HL-60 (cell line): ENCODE measurements at places on chromosomes 7 and 10.
A peak's percentile ranks its signal among the peaks of the same experiment; 100 is the strongest.

DNA sequence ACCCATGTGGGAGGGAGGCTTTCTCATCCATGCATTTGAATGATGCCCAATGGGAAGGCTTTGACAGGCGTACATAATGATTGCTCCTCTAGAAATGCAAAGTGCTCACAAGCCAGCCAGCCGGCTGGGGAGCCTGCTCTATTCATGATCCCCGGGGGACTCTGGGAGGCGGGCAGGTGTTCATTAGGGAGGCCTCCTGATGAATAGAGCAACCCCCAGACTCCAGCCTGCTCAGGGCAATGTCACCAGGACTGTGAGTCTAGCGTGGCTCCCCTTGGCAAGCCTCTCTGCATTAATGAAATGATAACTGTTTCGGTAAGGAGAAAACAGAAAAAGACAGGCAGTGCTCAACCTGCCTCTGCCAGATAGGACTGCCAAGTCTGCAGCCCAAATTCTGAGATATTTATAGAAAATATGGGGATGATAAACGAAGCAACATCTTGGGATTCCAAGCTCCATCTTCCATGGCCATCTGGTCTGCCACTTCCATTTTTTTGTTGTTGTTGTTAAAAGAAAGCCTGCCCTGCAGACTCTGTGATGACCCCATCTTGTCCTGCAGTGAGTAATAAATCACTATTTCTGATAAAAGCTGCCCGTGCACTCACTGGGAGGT is 236.4 kb downstream of the PRPF18 start:
- no peak for DNase-seq

GRCh38 chr10:126090911-126091728 is 194.8 kb downstream of the FANK1 start:
- DNase-seq = peak; percentile 3

GRCh38 chr7:101557978-101558741 is 70.9 kb downstream of the MYL10 start:
- no peak for DNase-seq

GRCh38 chr10:48976196-48976595 is 36.6 kb upstream of the LRRC18 start:
- DNase-seq = peak; percentile 2

- no peak for DNase-seq
Measured at GRCh38 chr10:110860576-110861241, 11.0 kb upstream of the PDCD4 start.

DNA sequence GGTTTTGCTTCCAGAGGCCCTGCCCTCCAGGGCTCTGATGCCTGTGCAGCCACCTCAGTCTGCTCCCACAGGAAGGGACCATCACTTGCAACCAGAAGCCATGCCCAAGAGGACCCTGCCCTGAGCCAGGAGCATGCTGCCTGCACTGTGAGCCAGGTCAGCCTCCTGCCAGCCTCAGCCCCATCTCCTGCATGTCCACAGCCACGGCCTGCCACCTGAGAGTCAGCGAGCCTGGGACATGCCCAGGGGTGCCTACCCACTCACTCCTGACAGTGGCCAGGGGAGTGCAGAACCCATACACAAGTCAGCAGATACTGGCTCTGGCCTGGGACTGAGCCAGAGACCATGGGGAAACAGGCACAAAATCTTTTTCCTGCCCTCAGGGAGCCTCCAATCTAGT is 6.6 kb upstream of the KCP start:
- no peak for DNase-seq

DNA sequence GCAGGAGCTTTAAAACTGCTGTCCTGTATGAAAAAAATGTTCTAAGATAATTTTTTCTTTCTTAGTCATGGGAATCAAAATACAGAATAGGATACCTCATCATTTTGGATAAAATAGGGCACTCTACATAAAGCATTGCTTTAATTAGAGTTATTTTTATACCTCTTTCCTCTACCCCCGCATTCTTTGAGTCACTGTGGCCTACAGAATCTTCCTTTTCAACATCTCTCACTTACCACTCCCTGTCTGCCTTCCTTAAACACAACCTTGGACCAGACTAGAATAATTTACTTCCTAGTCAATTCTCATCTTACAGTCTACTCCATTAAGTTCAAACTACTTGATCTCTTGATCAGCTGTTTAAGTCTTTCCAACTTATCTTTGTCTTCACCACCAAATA is 462.3 kb downstream of the PHTF2 start:
- no peak for DNase-seq

GRCh38 chr7:108136191-108136688 is 6.1 kb upstream of the LAMB4 start:
- peak; percentile 49 for DNase-seq

- DNase-seq = no peak
Measured at GRCh38 chr7:20019757-20020432, 197.3 kb downstream of the MACC1 start.

DNA sequence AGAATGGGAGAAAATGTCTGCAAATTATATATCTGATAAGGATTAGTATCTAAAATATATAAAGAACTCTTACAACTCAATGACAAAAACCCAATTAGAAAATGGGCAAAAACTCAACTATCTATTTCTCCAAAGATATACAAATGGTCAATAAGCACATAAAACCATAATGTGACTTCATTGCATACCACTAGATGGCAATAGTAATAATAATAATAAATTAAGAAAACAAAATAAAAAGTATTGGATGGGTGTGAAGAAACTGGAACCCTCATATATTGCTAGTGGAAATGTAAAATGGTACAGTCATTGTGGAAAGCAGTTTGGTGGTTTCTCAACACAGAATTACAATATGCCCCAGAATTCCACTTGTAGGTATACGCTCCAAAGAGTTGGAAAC is 98.8 kb downstream of the VIPR2 start:
- DNase-seq = no peak

- DNase-seq = no peak
Measured at GRCh38 chr10:76285515-76285914, 854.1 kb downstream of the LRMDA start.

GRCh38 chr10:126397640-126398382 is 9.5 kb upstream of the ADAM12 start:
- DNase-seq = no peak

DNA sequence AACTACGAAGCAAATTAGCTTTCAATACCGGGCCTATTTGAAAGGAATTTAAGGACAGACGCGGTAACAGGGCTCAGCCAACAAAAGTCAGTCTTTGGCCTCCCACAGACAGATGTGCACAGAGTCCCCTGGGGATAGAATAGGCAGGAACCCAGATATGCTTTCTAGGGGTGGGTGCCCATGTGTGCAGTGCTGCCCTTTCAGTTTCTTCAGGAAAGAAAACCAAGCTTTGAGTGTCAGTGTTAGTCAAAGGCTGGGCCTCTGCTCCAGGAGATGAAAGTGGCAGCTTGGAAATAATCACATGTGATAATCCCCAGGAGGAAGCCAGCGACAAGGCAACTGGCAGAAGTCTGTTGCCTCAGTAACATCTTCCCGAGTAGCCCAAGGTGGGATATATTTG is 43.8 kb upstream of the CSTF2T start:
- DNase-seq = no peak

DNA sequence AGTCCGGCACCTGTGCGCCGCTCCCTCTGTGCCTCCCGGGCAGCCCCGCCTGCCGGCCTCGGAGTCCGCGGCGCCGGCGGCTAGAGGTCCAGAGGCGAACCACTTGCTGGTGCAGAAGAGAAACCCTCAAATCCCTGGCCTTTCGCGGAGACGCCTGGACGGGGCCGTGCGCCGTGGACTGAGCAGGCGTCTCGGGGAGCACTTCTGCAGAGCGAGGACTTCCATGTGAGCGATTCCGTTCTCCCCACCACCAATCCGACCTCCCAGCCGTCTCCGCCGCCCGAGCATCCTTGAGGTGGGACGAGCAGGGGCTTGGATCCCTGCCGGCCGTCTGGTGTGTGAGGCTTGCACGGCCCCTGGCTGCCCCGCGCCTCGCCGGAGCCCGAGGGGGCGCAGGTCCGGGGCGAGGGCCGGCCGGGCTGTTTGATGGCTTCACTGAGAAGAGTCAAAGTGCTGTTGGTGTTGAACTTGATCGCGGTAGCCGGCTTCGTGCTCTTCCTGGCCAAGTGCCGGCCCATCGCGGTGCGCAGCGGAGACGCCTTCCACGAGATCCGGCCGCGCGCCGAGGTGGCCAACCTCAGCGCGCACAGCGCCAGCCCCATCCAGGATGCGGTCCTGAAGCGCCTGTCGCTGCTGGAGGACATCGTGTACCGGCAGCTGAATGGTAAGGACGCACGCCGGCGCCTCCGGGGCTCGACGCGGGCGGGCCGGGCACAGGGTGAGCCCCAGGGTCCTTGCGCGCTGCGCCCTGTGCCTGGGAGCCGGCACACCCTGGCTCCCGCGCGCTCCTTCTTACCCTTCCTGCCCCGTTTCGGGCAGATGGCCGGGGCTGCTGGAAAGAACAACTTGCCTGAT is 660 bp downstream of the GALNT17 start:
- DNase-seq = no peak

GRCh38 chr10:58952162-58952601 is 224.3 kb upstream of the PHYHIPL start:
- DNase-seq = no peak

DNA sequence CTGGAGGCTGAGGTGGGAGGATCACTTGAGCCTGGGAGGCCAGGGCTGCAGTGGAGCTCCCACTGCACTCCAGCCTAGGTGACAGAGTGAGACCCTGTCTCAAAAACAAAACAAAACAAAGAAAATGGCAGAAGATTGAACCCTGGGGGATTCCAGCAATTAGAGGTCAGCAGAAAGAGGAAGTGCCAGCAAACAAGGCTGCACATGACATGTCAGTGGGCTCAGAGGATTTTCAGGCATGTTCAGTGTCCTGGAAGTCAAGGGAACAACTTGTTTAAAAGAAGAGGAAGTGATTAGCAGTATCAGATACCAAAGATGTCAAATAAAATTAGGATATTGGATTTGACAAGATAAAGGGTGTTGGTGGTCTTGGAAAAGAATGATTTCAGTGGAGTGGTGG is 32.3 kb downstream of the RAB18 start:
- DNase-seq = peak; percentile 15

DNA sequence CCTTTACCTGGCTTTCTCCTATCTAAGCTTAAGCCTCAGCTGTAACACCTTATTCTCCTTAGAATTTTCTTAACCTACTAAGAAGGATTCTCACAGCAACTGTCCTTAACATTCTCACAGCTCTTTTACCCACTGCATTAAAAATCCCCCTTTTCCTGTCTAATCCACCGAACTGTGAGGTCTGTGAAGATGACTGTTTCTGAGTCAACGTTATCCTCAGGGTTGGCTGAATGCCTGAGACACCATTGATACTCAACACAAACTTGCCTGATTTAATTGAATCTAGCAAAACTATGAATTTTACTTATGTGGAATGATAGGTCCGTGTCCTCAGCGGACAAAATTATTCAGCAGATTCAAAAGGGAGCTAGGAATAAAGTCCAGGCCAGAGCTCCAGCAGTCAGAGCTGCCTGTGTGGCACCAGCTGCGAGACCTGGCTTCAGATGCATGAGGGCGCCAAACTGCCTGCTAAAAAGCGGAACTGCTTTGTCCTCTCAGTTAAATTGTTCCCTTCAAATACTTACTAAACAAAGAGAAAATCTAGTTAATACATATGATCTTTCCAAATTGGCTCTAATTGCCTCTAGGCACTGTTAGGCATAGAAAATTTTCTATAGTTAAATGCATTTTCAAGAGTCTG is 33.4 kb upstream of the VWDE start:
- no peak for DNase-seq

DNA sequence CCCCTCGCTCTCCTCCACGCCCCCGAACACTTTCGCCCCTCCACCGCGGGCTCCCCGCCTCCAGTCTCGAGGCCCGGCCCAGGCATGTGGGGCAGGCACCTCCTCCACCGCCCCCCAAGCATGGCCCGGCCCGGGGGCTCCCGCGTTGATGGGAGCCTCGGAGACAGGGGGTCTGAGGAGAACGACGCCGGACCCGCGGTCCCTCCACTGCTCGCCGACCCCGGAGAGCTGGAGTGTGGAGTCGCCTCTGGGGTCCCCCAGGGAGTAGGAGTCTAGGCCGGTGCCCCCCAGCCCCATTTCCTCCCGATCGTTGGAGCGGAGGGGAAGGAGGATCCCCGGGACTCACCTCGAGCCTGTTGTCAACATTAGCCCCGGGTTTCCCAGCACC is 206 bp downstream of the UPF2 start:
- DNase-seq = peak; percentile 20

DNA sequence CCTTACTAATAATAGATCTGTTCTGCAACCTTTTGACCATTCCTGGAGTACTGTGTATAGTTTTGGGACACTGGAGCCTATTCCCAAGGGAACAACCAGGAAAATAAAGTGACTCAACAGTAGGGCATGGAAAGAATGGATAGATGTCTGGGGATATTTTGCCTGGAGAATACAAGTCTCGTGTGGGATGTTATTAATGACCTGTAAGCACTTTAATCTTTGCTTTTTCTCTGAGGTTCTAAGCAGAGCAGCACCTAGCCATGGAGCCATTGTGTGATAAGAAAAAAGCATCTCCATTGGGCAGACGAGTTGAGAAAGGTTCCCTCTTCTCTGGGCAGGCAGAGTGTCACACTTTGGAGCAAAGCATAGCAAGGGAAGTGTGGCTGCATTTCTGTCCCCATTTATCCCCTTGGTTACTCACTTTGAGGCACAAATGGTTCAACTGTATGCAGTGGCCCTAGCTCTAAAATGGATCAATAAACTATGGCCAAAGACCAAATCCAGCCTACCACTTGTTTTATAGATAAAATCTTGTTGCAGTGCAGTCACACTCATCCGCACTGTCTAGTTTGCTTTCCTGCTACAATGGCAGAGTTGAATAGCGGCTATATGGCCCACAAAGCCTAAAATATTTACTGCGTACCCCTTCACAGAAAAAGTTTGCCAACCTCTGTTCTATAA is 21.0 kb upstream of the CCDC71L start:
- no peak for DNase-seq
